Muscle of leg (tissue), 16 donors: ENCODE measurements at places on chromosomes 13 and 19. TPM values are rescaled to one million over a fixed set of nuclear protein-coding genes. Genes with fewer than 3 reads are reported as not detected.

DNA sequence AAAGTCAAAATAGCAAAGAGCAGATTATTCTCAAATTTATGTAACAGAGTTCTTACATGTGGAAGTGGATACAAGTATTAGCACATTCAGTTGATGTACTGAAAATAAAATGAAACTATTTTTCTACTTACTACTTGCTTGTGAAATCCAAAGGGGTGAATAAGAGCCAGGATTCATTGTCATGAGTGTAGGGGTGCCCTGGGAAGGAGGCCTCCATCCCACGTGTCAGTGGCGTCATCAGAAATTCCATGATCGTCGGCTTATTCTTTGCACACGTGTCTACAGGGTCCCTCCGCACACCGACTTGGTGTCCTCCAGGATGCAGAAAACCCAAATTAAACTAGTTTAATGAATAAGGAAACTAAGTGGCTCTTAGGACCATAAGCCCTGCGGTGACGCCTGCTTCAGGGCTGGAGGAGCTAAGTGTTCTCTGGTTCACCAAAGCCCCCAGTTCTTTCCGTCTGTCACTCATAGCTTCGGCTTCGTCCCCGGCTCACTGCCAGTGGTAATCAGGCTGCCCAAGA is 55.5 kb downstream of the IRS2 start:
- H3K4me1 ChIP-seq, result peaks cover 8% of the 10 kb centered on the region
- no peaks in the 10 kb centered on the region for H3K27me3 ChIP-seq
- no peak overlapping the region for H3K4me3 ChIP-seq
- no peak for DNase-seq

DNA sequence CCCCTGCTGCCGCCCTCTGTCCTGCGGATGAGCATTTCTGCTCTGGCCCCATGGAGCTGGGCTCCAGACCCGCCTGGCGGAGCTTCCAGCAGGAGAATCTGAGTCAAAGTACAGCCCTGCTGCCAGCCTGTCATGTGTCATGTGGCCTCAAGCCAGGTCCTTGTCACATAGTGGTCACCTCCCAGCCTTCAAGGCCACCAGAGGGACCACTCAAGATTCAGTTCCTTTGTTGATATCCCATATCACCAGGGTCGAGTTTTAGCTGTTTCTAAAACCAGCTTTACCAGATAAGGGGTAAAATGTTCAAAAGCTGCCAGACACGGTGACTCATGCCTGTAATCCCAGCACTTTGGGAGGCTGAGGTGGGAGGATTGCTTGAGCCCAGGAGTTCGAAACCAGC is 13.4 kb downstream of the THOP1 start:
- no peak overlapping the region for H3K4me3 ChIP-seq
- H3K36me3 ChIP-seq, result peaks cover 60% of the 10 kb centered on the region
- H3K4me1 ChIP-seq, result no peaks in the 10 kb centered on the region

DNA sequence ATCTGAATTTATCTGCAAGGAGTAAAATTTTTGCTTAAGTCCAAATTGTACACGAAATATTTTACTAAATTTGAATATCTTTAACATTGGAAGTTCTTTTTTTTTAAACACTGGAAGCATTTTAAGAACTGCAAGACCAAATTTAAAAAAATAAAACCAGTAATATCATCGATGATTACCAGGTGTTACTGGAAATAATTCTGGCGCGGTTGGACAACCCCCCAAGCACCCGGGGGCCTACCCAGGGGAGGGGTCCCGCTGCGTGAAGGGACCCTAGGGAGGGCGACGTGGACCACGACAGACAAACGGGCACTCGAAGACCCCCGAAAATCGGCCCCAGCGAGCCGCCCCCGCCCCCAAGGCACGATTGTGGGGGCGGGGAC is 12.6 kb upstream of the JSRP1 start:
- no peaks in the 10 kb centered on the region for H3K27me3 ChIP-seq
- DNase-seq, result no peak
- peak overlapping the region; percentile 56 for H3K4me3 ChIP-seq

- no peaks in the 10 kb centered on the region for H3K36me3 ChIP-seq
- no peak overlapping the region for H3K4me3 ChIP-seq
- no peak overlapping the region for H3K27ac ChIP-seq
- DNase-seq, result no peak
- H3K4me1 ChIP-seq, result peaks cover 3% of the 10 kb centered on the region
- H3K27me3 ChIP-seq, result no peaks in the 10 kb centered on the region
Measured at GRCh38 chr13:40776681-40777165, 5.7 kb upstream of the MRPS31 start.

DNA sequence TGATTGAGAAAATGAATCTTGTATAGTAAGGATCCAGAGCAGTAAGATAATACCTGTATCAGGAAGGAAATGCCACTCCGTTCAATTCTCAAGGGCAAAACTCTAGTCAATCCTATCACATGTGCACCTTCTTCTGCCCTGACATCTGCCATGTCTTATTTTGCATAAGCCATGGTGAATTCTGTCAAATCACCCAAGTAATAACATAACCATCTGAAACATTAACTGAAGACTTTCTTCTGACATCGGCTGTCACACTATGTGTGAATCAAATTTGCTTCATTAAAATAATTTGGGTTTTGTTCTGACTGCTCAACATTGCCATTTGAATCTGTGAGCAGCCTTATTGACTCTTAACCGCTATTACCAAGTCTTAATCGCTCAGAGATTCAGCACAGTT is 91.2 kb downstream of the PCDH9 start:
- no peaks in the 10 kb centered on the region for H3K4me1 ChIP-seq
- no peaks in the 10 kb centered on the region for H3K36me3 ChIP-seq
- no peak for DNase-seq
- H3K27ac ChIP-seq, result no peak overlapping the region

GRCh38 chr13:85543144-85543543 is 256.1 kb downstream of the SLITRK6 start:
- no peaks in the 10 kb centered on the region for H3K4me1 ChIP-seq
- H3K4me3 ChIP-seq, result no peak overlapping the region
- no peaks in the 10 kb centered on the region for H3K27me3 ChIP-seq
- H3K36me3 ChIP-seq, result no peaks in the 10 kb centered on the region
- DNase-seq, result no peak

DNA sequence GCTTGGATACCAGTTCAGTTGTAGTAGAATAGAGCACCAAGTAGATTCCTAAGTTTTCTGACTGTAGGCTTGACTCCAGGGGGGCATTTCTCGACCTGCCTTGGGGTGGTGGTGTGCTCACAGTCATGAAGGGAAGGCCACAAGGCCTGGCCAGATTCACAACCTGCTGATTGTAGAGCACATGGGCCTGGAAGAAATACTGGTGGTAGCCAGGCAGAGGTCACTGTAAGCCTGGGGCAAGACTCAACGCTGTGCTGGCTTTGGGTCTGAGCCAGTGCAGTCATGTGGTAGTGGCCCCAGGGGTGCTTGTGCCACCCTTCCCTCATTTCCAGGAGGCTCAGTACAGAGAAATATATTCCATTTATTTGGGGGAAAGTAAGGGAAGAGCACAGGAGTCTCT is 832.3 kb upstream of the SLC10A2 start:
- H3K4me3 ChIP-seq, result no peak overlapping the region
- no peak overlapping the region for H3K27ac ChIP-seq
- no peaks in the 10 kb centered on the region for H3K27me3 ChIP-seq
- H3K36me3 ChIP-seq, result no peaks in the 10 kb centered on the region

DNA sequence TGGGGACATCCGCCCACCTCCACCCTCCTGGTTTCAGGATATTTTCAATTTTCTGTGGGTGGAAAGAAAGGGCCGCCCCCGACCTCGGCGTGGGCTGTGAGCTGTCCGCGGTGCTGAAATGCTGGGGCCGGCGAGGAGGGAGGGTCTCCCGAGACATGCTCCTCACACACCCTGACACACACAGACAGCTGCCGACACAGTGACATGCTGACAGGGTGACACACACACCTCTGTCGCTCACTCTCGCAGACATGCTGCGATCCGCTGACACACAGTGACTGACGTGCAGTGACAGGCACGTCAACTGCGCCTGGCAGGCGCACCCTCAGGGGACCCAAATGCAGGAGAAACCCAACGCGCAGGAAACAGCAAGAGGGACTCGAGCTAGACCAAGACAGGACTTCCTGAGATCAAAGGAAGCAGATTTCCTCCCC is 25.1 kb upstream of the MEIS3 start:
- peaks cover 73% of the 10 kb centered on the region for H3K27me3 ChIP-seq
- DNase-seq, result no peak
- no peaks in the 10 kb centered on the region for H3K4me1 ChIP-seq

DNA sequence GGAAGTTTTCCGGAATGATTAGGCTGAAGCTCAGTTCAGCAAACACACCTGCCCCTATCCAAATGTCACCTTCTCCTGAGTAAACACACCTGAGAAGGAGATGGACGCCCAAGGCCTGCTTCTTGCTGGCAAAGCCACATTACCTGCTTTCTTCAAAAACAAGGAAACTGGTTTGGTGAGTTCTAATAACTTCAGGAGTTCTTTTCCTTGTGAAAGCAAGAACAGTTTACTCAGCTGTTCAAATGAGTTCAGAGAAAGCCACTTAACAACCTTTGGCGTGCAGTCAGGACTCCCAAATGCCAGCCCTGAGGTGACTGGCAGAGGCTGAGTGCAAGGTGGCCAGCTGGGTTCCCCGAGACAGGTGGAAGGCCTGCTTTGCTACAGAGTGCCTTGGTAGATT is 160.5 kb downstream of the STK24 start:
- no peak overlapping the region for H3K27ac ChIP-seq
- peaks cover 44% of the 10 kb centered on the region for H3K36me3 ChIP-seq
- no peaks in the 10 kb centered on the region for H3K27me3 ChIP-seq
- no peaks in the 10 kb centered on the region for H3K4me1 ChIP-seq
- H3K4me3 ChIP-seq, result no peak overlapping the region
- no peak for DNase-seq

- H3K4me1 ChIP-seq, result no peaks in the 10 kb centered on the region
- no peaks in the 10 kb centered on the region for H3K36me3 ChIP-seq
- no peaks in the 10 kb centered on the region for H3K27me3 ChIP-seq
- DNase-seq, result no peak
- no peak overlapping the region for H3K27ac ChIP-seq
- no peak overlapping the region for H3K4me3 ChIP-seq
Measured at GRCh38 chr13:100904293-100904976, 229.8 kb upstream of the TMTC4 start.

- no peak for DNase-seq
- H3K27ac ChIP-seq, result no peak overlapping the region
- no peaks in the 10 kb centered on the region for H3K36me3 ChIP-seq
- H3K27me3 ChIP-seq, result no peaks in the 10 kb centered on the region
- no peak overlapping the region for H3K4me3 ChIP-seq
Measured at GRCh38 chr19:14349426-14349825, 31.8 kb upstream of the ADGRE5 start.

- peak; percentile 93 for DNase-seq
- H3K27ac ChIP-seq, result peak overlapping the region; percentile 98
- H3K36me3 ChIP-seq, result peaks cover 40% of the 10 kb centered on the region
- H3K4me3 ChIP-seq, result peak overlapping the region; percentile 79
- no peaks in the 10 kb centered on the region for H3K27me3 ChIP-seq
- peaks cover 38% of the 10 kb centered on the region for H3K4me1 ChIP-seq
Measured at GRCh38 chr19:4455719-4456475, 1.7 kb downstream of the UBXN6 start.

DNA sequence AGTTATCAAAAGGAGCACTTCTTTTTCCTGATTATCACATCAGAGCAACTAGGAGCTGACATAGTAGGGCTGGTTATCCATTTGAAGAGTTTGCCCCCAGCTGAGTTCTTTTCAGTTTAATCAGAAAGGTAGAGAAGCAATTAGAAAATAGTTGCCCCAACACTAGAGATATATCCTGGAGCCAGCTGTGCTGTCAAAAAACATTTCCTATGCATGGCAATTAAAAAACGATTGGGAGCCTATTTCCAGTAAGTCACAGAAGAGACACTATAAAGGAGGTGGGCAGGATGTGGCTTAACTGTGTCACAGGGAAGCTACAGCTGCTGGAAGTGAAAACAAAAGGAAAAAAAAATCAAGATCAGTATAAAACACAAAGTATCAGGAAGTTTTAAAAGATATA is 155.7 kb upstream of the SLITRK1 start:
- H3K4me1 ChIP-seq, result no peaks in the 10 kb centered on the region
- no peak overlapping the region for H3K27ac ChIP-seq
- H3K27me3 ChIP-seq, result no peaks in the 10 kb centered on the region
- H3K36me3 ChIP-seq, result no peaks in the 10 kb centered on the region

DNA sequence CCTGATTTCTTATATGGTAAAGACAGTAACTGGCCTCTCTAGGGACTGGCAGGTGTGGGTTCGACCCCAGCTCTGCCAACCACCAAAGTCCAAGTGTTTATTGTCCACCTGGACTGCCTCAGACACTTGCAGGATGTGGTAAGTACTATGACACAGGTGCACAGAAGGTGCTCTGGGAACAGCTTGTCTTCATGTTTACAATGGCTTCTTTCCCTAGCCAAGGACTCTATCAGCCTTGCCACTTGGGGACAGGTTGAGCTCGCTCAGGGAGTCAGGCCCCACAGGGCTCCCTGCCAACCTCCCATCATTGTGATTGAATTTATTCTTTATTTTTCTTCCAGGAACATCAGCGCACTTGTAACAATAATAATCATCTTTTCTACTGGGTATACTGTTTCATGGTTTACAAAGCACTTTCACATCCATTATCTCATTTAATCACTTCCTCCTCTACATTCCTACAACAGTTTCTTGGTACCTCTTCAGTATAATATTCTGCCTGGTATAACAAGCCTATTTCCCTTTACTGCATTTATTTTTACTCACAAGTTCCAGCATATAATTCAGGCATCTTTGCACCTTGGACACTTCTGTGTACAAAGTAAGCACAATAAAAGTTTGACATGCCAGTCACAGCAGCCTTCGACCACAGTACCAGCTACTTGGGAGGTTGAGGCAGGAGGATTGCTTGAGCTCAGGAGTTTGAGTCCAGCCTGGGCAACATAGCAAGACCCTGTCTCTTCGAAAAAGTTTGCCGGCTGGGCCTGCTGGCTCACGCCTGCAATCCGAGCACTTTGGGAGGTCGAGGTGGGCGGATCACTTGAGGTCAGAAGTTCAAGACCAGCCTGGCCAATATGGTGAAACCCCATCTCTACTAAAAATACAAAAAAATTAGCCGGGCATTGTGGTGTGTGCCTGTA is 24.2 kb upstream of the GATAD2A start:
- no peak overlapping the region for H3K4me3 ChIP-seq
- no peaks in the 10 kb centered on the region for H3K36me3 ChIP-seq
- H3K27me3 ChIP-seq, result no peaks in the 10 kb centered on the region
- H3K27ac ChIP-seq, result no peak overlapping the region

GRCh38 chr19:23305555-23305954 is 55.4 kb upstream of the ZNF724 start:
- no peaks in the 10 kb centered on the region for H3K36me3 ChIP-seq
- no peaks in the 10 kb centered on the region for H3K4me1 ChIP-seq
- H3K27ac ChIP-seq, result no peak overlapping the region
- H3K27me3 ChIP-seq, result no peaks in the 10 kb centered on the region
- DNase-seq, result no peak
- no peak overlapping the region for H3K4me3 ChIP-seq

GRCh38 chr13:25253702-25254101 is 33.6 kb downstream of the MTMR6 start:
- no peak overlapping the region for H3K4me3 ChIP-seq
- peak; percentile 33 for DNase-seq
- peaks cover 23% of the 10 kb centered on the region for H3K36me3 ChIP-seq

GRCh38 chr13:62040806-62041205 is 625.2 kb upstream of the PCDH20 start:
- H3K27ac ChIP-seq, result no peak overlapping the region
- H3K4me1 ChIP-seq, result no peaks in the 10 kb centered on the region
- H3K27me3 ChIP-seq, result no peaks in the 10 kb centered on the region
- no peak for DNase-seq
- no peak overlapping the region for H3K4me3 ChIP-seq

Gene ZNF492
- 1.4 TPM for total RNA-seq

Gene C19orf67
- 0.18 TPM for total RNA-seq

Gene TMEM150B
- 0.53 TPM for total RNA-seq

Gene SERPINE3
- not detected for total RNA-seq
